Chondrocyte (in vitro differentiated cells): ENCODE measurements at places on chromosomes 11 and 22. TPM values are rescaled to one million over a fixed set of nuclear protein-coding genes. Genes with fewer than 3 reads are reported as not detected.

DNA sequence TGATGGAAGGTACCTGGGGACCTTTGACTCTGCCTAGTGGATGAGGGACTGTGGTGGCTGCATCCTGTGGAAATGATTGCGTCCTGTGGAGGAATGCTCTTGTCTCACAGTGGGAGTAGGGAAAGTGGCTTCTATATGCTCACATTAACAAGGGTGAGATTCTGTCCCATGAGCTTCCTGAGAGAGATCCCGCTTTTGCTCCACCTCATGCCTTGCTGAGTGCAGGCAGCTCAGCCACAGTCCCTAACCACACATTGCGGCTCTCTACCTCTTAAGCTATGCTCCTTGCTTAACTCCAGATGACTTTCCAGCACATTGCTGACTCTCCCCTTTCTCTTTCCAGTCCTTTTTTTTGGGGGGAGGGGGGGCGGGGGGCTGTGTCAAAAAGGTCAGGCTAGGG is 45.0 kb downstream of the TEAD1 start:
- DNase-seq = no peak

DNA sequence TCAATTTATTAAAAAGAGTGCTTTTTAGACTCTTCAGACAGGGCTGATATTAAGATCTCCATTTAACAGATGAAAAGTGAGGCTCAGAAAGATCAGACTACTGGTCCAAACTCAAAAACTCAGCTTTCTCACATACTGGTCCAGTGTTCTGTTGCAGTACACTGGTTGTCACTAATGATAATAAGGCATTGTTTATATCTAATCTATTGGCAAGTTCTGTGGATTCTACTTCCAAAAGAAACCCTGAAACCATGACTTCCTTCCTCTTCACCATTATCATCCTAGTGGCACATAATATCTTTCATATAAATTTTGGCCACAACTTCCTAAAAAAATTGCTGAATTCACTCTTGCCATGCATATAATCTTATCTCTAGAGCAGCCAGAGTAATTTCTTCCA is 36.9 kb downstream of the F2 start:
- no peak for DNase-seq

Gene RPUSD4
- 16.1 to 18.8 TPM (median 16.2 TPM) in 3 replicates for total RNA-seq

DNA sequence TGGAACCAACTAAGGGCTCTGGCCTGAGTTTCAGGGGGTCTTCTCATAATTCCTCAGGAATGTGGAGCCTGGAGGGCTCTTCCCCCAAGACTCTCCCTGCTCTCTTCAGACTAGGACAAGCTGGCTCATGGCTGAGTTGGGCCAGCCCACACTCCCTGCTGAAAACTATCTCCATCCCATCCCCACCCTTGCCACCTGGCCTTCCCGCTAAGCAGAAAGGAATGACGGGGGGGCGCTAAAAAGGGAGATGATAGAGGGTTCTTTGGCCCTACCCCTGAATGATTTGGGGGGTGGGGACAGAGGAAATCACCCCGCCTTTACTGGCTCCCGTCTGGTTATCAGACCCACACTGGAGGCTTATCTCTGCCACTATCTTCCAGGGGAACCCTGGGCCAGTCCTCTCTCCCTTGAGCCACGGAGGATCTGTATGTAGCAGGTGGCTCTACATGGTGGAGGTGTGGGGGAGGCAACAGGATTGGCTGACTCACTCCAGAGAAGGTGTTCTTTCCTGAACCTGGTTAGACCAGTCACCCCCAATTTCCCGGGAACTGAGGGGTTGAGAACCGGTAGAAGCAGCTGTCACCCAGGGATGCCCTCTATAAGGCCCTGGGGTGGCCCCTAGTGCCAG is 5.7 kb downstream of the SMTN start:
- no peak for DNase-seq

DNA sequence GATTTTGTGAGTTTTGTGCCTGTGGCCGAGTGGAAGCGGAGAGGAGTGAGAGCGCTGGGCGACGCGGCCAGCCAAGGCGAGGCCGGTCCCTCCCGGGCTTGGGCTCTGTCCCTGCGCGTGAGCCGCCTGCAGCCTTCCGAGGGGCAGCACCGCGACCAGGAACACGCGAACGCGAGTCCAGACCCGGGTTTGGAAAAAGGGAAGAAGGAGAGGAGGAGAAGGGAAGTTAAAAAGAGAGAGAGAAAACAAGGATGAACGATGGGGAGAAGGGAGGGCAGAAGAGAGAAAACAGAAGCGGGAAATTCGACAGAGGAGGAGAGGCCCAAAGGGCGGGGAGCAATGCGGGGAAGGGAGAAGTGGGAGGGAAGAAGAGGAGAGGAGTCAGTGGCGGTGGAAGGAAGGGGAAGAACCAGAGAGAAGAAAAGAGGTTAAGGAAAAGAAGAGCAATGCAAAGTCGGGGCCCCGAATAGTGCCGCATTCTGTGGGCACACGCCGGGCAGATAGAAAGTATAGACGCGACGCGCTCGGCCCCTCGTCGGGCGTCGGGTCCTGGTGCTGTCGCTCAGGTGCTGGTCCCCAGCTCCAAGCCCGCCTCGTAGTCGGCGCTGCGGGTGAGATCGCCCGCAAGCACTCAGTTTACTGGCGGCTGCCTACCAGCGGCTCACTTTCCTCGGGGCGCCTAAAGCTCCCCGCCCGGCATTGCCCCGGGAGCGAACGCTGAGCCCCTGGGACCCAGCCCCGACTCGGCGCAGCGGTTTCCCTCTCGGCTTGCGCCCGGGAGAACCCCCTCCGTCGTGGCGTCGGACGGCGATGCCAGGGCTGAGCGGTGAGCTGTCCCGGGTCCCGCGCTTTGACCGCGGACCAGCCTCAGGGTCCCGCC is 2.8 kb upstream of the BARX2 start:
- no peak for DNase-seq
